MG63 (cell line): ENCODE measurements at places on chromosomes 1 and 21. TPM values are rescaled to one million over a fixed set of nuclear protein-coding genes. Genes with fewer than 3 reads are reported as not detected.

HCRTR1 gene
- total RNA-seq: not detected in 2 replicates

ALX3 gene
- 11.3 and 14.9 TPM in 2 replicates for total RNA-seq

- DNase-seq: no peak
These were observed 119.1 kb downstream of the KCNN3 start for GRCh38 chr1:154750681-154751665.

- DNase-seq: no peak
These were observed 26.4 kb upstream of the FMO1 start for GRCh38 chr1:171221665-171222591.

DDR2 gene
- total RNA-seq: 38.1 and 51.2 TPM in 2 replicates

IQGAP3 gene
- 18.7 and 20.7 TPM in 2 replicates for total RNA-seq

DNA sequence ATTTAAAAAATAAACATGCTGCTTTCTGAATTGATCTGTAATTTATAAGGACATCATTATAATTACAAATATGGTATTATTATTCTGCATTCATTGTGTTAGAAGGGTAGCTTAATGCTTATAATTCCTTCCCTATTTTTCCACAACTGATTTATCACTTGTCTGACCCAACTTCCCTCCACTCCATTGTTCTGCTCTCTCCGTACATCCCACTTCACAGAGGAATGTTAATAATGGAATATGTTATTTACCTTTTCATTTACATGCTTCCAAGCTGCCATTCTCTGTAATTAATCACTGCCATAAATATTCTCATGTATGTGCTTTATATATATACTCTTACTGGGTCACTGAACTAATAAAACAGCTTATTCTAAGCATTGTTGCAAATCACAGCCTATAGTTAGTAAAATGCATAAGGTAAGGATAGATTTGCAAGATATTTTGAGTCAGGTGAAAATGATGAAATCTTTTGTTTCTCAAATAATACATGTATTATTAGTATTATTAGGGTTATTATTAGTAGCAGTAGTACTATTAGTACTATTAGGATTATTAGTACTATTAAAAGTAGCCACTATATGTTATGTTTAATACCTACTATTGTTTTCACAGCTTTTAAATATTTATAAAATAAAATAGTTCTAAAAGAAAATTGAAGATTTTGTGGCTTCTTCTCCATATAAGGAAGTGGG is 70.6 kb upstream of the NEK7 start:
- DNase-seq: no peak

GRCh38 chr1:162928141-162928540 is 67.2 kb upstream of the CCDC190 start:
- DNase-seq: no peak

DNA sequence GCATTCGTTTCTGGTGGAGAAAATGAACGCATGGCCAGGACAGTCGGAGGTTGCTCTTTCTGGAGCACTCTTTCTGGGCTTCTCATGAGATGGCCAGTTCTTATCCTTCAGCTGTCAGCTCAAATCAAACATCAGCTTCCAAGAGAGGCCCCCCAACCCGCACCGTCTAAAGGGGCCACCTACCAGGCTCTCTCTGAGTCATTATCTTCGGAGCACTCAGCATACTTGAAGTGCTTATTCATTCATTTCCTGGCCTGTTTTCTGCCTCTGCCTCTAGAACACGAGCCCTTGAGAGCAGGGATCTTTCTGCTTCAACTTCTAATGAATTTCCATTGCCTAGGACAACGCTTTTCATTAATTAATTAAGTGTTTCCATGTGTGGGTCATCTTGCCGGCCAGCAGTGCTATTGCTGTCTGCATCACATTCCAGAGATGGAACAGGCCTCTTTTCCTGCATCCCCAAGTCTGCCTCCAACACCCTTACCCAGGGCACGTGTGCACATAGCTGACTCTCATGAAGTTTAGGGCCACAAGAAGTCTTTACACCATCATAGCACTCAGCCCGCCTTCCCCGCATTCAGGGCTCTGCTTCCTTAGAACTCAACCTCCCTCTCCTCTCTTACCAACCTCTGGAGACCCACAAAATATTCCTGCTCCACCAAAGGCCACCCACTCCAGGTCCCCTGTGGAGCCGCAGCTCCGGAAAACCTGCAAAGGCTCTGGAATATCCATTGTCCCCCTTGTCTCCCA is 52.1 kb upstream of the LAPTM5 start:
- DNase-seq: peak; percentile 53

SLC9C2 gene
- total RNA-seq: not detected in 2 replicates

- no peak for DNase-seq
These were observed 211.6 kb upstream of the PTBP2 start for GRCh38 chr1:96509951-96510350.

- DNase-seq: no peak
These were observed 44.4 kb downstream of the TRMT1L start for GRCh38 chr1:185112356-185112755.

DNA sequence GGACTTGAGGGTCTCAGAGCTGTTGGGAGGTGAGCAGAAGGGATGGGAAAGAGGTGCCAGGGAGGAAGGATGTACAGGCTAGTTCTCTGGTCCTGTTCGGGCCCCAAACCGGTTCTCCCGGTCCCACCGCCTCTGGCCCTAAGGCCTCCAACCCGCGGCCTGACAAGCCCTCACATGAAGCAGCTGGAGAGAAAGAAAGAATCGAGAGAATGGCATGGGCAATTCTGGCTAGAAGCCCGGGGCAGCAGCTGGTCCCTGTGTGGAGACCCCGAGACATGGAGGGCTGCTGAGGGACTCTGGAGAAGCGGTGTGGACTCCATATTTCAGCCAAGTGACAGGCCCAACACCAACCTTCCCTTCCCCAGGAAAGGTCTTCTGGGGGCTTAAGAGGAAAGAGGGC is 730 bp downstream of the CDC42SE1 start:
- DNase-seq: peak; percentile 17

EPB41 gene
- total RNA-seq: 4.5 and 4.6 TPM in 2 replicates

MYBPH gene
- total RNA-seq: not detected in 2 replicates

DNA sequence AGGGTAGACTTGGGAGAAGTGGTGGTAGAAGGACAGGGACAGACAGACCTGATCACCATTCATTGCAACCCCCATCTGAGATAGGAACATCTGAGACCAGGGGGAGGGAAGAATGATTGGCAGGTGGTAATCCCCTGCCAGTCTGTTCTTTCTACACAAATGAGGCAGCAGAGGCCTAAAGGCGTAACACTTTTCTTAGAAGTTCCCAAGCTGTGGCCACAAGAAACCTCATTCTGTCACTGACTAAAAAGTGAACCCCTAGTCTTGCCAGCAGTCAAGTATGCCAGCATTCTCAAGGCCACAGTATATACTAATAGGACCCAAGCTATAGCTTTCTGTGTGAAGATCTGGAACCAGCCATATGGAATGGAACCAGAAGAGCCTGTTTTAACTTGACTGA is 638.0 kb downstream of the KCNT2 start:
- no peak for DNase-seq

GRCh38 chr1:84412316-84412942 is 14.1 kb downstream of the DNASE2B start:
- peak; percentile 50 for DNase-seq

GRCh38 chr1:65691972-65692371 is 100.7 kb upstream of the PDE4B start:
- no peak for DNase-seq

DNA sequence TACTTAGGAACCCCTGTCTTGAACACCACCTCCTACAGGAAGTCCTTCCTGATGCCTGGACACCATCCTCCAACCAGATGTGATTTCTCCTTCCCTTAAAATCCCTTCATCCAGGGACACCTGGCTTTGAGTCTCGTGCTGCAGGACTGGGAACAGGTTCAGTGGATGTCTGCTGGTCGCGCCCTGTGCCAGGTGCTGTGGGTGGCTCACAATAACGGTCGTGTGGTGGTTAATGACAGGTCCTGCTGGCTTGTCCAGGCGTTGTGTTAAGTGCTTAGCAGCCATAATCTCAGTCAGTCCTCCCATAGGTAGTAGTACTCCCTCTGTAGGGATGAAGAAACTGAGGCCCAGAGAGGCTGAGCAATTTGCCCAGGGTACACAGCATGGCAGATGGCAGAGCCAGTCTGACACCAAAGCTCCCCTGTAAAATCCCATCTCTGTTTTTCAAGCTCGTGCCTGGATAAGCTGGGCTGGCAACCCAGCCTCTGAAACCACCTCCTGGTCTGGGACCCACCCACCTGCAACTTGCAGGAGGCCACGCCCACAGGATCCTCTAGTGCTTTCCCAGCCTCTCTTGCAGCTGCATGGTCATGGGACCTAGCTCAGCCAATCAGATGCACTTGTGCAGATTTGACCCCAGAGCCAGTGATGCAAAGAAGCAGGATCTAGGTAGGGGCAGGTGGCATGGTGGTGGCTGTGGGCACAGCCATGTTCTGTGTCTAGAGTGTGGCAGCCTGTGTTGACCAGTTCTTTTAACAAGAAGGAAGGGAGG is 106.0 kb upstream of the IFFO2 start:
- DNase-seq: peak; percentile 22

- peak; percentile 73 for DNase-seq
These were observed 14.7 kb upstream of the CFAP126 start for GRCh38 chr1:161382214-161383019.

SPTA1 gene
- not detected in 2 replicates for total RNA-seq

DNA sequence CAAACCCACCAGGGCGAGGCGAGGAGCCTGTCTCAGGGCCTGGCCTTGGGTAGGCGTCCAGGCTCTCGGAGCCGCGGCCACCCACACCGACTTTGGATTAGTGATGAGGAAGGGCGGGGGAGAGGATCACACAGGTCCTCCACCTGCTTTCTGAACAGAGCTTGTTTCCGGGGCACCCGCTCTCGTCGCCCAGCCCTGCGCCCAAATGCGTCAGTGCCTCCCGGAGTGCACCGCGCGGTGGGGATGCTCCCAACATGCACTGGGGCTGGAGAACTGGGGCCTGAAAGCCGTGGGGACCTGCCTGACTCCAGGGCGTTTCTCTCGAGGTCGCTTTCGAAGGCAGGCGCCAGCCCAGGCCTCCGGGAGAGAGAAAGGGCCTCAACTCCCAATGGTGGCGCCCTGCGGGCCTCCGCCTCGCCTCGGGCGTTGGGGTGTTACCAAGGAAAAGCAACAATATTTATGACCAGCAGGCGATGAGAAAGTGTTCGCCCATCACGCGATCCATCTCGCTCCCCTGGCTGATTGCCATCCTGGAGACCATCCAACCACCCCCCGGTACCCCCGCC is 8.9 kb upstream of the LHX8 start:
- no peak for DNase-seq

GRCh38 chr1:40401473-40402201 is 28.1 kb downstream of the SMAP2 start:
- DNase-seq: no peak

DNA sequence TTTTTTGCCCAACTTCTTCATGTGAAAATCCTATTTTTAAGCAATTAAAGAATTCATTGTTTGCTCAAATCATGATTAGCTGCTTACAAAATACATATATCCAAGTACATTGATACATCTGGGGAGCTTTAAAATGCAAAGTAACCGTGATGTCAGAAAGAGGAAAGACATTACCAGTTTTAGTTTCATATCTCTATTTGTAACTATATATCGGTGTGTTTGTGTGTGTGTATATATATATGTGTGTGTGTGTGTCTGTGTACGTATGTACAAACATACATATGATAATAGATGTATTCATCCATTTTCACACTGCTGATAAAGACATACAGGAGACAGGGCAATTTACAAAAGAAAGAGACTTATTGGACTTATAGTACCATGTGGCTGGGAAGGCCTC is 310.1 kb downstream of the DPYD start:
- DNase-seq: no peak

CTTNBP2NL gene
- 11.9 and 16.3 TPM in 2 replicates for total RNA-seq

GRCh38 chr21:32372755-32373154 is 20.1 kb downstream of the URB1 start:
- DNase-seq: no peak

DNA sequence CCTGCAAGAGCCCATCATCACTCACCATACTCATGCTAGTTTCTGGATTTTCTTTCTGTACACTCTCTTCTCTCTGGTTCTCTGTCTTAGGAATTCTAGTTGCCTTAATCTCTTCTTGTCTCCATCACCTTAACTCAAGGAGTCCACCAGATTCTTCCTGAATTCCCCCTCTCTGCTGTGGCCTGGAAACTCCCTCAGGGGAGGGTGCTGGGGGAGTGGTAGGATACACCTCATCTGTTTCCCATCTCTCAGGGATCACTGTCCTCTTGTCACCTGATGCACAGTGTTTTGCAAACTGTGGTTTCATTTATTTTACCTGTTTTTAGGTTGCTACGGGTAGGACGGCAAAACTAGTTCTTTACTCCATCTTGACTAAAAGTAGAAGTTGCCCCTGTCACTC is 6.6 kb upstream of the GNG12 start:
- DNase-seq: no peak

GRCh38 chr1:21149855-21150432 is 26.8 kb downstream of the EIF4G3 start:
- DNase-seq: peak; percentile 81

GRCh38 chr1:47881505-47882442 is 115.4 kb downstream of the TRABD2B start:
- DNase-seq: peak; percentile 68

GRCh38 chr1:84505493-84506001 is 639 bp upstream of the SPATA1 start:
- no peak for DNase-seq

FCRLB gene
- 0.47 and 3.1 TPM in 2 replicates for total RNA-seq

RASSF5 gene
- total RNA-seq: 0.12 and 1.3 TPM in 2 replicates

- no peak for DNase-seq
These were observed 16.8 kb downstream of the RRP1 start for GRCh38 chr21:43806017-43806710.

ATP1A2 gene
- total RNA-seq: not detected in 2 replicates

DNA sequence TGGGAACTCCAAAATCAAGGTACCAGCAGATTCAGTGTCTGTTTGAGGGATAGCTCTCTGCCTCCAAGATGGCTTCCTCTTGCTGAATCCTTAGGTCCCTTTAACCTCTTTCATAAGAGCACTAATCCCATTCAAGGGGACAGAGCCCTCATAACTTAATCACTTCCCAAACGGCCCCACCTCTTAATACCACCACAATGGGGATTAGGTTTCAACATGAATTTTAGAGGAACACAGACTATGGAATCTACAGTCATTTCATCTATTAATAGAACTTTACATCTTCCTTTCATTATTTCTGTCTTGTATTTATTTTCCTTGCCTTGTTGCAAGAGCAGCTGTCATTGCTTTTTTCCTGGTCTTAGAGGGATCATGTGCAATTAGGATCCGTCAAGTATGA is 30.3 kb downstream of the HOOK1 start:
- no peak for DNase-seq

DNA sequence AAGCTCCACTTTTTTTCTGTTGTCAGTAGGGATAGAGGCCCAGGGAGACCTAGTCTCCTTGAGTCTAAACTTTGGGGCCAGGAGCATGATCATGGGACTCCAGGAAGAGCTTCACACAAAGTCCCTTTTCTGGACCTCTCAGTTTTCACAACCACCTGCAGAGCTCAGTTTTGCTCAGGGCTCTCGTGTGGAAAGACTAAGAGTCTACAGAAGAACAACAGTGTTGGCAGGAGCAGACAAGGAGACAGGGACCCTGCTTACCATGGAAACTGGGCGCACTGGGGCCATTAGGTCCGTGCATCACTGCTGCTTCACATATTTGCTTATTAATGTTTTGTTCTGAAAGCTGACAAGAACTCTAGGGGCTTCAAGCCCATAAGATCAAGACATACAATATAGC is 63.9 kb upstream of the HSD17B7 start:
- no peak for DNase-seq

GRCh38 chr1:232186931-232187330 is 443.0 kb downstream of the SIPA1L2 start:
- DNase-seq: no peak

- no peak for DNase-seq
These were observed 83.9 kb upstream of the ATP1A1 start for GRCh38 chr1:116289193-116289592.

C1QB gene
- not detected in 2 replicates for total RNA-seq

- no peak for DNase-seq
These were observed 294.4 kb upstream of the PLXNA2 start for GRCh38 chr1:208538587-208538986.

UBE2U gene
- total RNA-seq: not detected in 2 replicates
